Esophagus squamous epithelium (tissue), 5 donors: ENCODE measurements at places on chromosomes 11 and 22.

GRCh38 chr11:64260147-64260708 is 8.9 kb downstream of the PLCB3 start:
- no peak for DNase-seq

DNA sequence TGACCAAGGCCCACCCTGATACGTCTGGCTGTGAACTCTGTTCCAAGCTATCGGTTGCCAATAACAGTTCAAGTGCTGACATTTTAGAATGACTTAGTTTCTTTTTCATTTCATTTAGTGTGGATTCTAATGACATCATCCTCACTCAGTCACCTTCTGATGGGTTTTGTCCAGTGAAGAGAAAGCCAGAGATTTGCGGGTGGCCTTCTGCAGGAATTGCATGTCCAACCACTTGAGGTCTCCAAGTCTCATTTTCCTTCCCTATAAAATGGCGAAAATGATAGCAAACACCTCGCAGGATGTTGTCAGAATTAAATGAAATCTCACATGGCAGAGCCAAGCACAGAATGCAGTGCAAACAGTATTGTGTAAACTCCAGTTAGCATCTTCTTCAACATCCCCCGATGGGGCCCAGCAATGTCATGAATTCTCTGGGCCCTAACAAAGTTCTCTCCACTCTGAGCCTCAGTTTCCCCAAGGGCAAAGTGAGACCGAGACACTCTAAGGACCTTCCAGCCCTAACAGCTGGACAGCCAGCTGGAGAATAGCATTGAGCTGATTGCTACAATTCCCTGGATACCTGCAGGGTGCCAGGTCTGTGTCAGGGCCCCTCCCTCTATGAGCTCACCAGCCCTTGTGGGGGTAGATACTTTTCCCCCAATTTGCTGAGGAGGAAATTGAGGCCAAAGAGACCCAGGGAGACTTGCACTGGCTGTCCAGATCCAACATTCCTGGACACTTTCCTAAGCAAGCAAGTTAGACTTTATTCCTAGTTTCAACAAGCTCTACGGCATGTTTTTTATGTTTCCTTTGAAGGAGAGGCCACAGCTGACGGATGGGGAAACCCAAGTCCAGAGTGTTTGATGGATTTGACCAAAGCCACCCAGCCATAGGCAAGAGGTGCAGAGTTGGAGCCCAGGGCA is 286.7 kb downstream of the MN1 start:
- DNase-seq = no peak

DNA sequence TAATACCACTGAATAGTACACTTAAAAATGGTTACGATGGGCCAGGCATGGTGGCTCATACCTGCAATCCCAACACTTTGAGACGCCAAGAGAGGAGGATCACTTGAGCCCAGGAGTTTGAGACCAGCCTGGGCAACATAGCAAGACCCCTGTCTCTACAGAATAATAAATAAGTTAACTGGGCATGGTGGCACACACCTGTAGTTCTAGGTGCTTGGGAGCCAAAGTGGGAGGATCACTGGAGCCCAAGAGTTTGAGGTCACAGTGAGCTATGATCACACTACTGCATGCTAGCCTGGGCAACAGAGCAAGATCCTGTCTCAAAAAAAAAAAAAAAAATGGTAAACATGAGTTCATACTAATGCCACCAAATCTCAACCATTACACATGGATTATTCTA is 61.3 kb downstream of the CD6 start:
- no peak for DNase-seq

GRCh38 chr11:70656252-70656651 is 257.9 kb downstream of the CTTN start:
- no peak for DNase-seq

DNA sequence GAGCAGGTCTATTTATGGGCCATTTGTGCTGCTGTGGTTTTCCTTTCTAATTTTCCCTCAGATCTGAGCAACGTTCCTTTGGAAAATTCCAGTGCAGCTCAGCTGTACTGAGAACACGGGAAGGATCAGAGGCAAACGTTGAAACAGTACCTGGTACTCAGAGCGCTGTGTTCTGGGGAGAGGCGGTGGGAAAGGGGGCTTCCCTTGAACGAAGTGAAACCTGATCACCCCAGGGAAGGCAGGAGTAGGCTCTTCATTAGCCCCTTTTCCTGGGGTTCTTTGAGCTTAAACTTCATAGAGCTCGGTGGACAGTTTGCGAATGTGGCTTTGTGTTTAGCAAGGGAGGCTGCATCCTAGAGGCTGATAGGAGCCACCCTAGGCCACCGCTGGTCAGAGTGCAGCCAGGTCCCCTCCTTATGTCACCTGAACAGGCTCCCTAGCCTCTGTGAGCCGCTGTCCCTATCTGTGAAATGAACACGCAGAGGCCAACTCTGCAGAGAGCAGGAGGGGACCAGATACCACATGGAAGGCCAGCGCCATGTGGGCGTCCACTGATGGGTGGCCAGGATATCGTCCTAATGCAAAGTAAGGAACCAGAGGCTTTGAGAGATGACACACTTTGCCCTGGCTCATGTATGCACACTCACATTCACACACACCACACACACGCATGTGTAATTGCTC is 1464.8 kb downstream of the BRD1 start:
- DNase-seq = no peak

GRCh38 chr11:64854534-64855502 is 10.4 kb upstream of the CDC42BPG start:
- DNase-seq = no peak

GRCh38 chr11:29023761-29024160 is 915.6 kb downstream of the METTL15 start:
- DNase-seq = no peak
